ENCODE measurements at places on chromosomes 5 and 9.
A peak's percentile ranks its signal among the peaks of the same experiment; 100 is the strongest.

GRCh38 chr5:74063821-74064220 lies 437.8 kb downstream of the ARHGEF28 start:
- peak; percentile 74 for DNase-seq

DNA sequence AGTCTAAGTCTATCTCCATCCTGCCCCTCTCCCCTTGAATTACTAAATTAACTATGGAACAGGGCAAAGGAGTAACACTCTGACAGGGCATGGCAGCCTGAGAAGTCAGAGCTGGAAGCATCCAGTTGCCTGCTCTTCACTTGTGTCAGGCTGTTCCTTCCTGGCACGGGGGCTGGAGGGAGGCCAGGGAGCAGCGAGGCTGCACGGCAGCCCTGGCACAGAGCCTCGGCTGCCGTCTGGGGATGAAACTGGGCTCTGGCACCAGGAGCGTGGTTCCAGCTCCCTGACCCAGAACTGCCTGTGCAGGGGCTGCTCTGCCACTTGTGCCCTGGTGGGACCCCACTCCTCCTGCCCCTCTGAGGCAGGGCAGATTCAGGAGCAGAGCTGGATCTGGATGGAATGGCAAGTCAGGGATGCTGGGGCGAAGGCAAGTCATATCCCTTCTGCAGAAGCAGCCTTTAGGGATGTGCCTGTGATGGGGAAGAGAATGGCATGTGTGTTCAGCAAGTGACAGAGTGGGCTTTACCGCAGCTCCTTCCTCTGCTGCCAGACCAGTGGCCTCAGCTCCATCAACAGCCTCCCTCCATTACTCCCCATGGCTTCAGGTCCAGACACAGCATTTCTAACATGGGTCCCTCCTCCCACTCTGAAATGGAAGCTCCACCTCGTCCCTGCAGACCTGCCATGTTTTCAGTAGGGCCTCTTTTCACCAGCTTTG lies 42.2 kb upstream of the PDE8B start:
- DNase-seq: no peak

- DNase-seq: no peak
These were observed 277.1 kb downstream of the NR3C1 start for GRCh38 chr5:143126174-143127019.

GRCh38 chr9:95224376-95225019 lies 93.0 kb downstream of the FANCC start:
- DNase-seq: no peak

GRCh38 chr9:13332571-13332970 lies 53.1 kb upstream of the MPDZ start:
- DNase-seq: no peak

GRCh38 chr5:163387589-163388343 lies 49.6 kb upstream of the CCNG1 start:
- DNase-seq: no peak

DNA sequence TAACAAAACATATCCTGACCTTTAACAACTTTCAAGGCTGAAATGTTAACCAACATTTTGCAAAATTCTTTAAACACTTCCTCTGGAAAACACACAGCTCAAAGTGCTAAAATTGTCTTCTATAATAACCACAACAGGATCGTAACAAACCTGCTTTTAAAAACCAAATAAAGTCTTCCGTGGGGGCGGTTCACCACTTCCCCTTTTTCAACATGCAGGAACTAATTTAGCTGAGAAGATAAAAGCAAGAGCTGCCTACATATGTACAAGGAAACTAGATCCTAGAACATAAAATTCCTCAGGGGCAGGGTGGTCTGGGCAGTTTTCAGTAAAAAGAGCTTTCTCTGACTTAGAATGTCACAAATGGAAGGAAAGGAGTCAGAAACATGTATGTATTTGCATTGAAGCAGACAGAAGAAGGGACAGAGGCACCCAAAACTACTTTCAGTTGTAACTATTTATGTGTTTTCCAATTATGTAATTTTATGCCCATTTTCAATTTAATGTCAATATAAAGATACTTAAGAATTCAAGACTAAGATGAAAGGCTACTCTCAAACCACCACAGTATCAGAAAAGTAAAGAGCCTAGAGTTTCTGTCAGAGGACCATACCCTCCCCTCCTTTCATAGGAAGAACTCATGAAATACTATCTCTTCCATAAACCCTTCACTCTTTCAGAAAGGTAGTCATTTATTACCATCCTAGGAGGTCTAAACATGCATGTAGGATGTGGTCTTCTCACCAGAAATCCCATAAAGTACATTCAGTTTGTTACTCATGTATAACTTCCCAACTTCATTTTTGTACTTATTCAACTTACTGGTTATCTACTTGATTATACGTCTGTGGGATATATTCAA lies 185.9 kb upstream of the RASA1 start:
- no peak for DNase-seq

- DNase-seq: no peak
These were observed 1.1 kb downstream of the MAMDC2 start for GRCh38 chr9:70044490-70045307.

DNA sequence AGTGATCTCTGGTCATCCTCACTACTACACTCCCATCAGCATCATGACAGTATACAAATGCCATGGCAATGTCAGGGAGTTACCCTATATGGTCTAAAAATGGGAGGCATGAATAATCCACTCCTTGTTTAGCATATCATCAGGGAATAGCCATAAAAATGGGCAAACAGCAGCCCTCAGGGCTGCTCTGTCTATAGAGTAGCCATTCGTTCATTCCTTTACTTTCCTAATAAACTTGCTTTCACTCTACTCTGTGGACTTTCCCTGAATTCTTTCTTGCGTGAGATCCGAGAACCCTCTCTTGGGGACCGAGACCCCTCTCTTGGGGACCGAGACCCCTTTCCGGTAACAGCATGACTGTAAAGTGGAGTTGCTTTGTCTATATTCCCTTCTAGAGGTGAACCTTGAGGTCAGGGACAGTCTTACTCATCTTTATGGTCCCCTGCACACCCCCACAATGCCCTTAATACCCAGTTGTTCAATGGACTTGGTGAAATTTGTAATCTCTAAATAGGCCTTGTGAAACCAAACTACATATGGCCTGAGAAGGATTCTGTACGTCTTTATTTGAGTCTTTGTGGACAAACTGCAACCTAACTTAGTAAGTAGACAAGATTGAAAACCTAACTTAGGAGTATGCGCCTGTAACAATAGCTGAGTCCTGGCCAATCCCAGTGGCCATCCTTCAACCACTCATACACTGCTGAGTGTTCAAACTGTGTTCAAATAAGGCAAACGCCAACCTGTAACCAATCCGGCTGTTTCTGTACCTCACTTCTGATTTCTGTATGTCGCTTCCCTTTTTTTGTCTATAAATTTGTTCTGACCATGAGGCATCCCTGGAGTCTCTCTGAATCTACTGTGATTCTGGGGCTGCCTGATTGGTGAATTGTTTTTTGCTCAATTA lies 32.3 kb upstream of the UBTD2 start:
- DNase-seq: no peak

DNA sequence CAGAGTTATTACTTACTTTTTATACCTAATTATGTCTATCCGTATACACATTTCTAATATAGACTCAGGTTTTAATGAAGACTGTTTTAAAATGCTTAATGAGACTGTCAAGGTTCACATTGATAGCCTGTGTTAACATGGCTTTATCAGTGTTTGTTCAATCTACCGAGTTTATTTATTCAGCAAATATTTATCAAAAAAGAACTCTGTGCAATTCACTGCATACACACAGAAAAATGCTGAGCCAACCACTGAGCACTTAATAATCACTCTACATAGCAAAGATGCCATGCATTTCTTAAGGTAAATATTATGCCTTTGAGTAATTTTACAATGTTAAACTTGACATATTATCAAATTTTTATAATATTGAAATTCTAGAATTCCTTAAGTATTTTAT lies 428.2 kb downstream of the ANXA1 start:
- DNase-seq: no peak

DNA sequence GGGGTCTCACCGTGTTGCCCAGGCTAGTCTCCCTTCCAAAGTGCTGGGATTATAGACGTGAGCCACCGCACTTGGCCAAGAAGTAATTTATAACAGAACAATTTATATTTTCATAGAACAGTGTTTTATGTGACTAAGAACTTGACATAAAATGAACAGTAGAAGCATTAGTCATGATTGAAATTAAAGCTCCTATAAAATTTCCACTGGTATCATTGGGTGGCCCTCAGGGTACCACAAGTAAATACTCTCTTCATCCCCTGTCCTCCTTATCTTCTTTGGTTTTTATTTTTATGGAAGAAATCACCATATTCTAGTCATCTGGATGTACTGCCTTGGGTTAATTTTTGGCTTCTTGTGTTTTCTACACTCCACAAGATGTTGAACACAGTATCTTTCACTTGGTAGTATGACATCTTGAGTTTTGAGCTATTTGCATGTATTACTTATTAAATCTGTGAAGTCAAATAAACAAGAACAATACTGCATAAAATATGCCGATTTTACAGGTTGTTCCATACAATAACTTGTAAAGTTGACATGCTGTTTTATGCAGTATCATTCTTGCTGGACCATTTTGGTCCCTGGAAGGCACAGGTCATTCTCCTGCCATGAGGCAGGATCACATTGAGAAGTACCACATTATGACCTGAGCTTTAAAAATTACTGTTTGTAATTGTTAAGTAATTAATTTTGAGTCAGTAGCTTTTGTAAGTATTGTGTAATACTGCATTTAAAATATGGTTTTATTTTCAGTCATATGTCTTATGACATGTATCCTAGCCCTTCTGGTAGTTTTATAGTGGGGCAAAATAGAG lies 24.4 kb downstream of the LMNB1 start:
- no peak for DNase-seq

GRCh38 chr9:107751567-107752210 lies 262.1 kb upstream of the KLF4 start:
- no peak for DNase-seq

DNA sequence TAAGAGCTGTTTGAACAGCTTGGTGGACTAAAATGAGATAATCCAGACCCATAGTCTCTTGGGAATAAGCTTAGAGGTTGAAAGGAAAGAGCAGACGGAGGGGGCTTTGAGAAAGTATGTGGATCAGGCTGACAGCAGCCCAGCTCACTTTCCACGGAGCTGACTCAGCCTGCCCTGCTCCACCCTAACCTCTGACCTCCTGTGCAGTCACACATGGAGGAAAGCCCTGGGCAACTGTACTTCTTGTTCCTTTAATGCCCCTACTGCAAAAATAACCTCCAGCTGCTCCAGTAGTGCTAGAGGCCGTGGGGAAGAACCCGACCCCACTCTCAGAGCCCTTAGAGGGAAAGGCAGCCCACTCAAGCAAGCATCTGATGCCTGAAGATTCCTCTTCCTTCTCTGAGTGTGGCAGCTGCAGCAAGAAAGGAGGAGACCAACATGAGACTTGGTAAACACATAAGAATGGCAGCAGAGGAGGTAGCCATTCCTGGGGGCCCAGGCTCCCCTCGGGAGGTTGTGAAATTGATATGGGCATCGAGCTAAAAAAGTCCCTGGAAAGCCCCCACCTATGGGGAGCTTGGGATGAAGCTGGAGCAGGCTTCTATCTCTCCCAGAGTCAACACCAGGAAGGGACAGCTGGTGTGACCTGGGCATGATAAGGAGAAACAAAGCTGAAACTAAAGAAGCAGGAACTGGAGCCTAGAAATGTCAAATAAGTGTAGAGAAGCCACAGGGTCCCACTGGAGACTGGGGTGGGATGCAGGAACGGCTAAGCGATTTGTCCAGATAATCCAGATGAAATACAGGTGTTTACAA lies 204.3 kb downstream of the PIK3R1 start:
- DNase-seq: peak; percentile 21

GRCh38 chr5:73061593-73061992 lies 58.8 kb upstream of the TMEM171 start:
- DNase-seq: no peak

DNA sequence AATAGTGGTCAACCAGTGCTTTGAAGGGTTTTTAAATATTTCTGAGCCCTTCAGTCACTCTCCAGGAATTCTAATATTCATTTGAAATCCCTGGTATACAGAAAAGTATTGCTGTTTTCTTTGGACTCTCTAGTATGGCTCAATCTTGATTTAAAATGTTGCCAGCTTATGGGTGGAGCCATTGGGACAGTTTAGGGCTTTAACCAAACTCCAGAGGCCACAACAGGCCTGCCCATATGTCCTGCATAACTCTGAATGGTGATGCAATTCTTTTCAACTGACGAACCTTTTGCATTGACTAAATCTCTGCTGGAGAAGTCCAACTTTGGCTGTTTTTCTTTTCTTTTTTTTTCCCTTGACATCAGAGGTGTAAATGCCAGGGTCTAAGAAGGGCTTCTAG lies 10.3 kb upstream of the ANKHD1 start:
- DNase-seq: no peak

- no peak for DNase-seq
These were observed 248.2 kb downstream of the EFNA5 start for GRCh38 chr5:107422494-107422893.

- no peak for DNase-seq
These were observed 851 bp upstream of the EEIG1 start for GRCh38 chr9:127981559-127982121.

DNA sequence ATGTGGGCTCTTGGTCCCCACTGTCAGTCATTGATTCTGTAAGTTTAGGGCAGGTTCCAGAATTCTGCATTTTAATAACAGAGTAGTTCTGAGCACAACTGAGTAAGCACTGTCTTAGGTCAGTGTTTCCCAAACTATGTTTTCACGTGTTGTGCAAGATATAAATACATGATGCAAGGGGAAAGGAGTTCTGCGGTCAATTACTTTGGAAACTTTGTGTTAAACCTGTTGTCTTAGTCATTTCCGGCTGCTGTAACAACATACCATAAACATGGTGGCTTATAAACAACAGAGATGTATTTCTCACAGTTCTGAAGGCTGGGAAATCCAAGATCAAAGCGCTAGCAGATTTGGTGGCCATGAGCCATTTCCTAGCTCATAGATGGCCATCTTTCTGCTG lies 69.8 kb downstream of the EQTN start:
- no peak for DNase-seq

- no peak for DNase-seq
These were observed 206.6 kb upstream of the IER5L start for GRCh38 chr9:129384491-129385210.

DNA sequence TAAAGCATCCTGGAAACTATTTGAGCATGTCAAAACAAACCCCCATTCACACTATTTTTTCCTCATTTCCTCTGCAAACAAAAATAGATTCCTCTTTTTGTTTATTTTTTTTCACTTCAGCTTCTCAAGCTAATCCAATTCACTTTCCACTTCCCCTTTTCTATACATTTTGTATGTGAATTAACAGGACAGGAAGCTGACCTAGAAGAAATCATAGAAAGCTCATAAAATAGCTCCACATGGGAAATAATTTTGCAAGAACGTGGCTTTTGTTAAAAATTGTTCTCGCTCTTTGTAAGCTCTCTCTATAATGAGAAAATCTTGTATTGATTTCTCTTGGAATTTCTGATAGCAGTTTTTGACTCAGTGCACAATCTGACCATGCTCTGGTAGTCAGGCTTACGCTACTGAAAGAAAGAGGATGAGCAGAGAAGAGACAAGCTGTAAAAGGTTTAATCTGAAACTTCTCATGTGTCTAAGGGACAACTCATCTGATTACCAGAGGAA lies 215.8 kb downstream of the ADAMTS12 start:
- no peak for DNase-seq

GRCh38 chr5:179209359-179210150 lies 135.7 kb downstream of the ADAMTS2 start:
- peak; percentile 9 for DNase-seq

GRCh38 chr9:22389271-22389670 lies 57.4 kb upstream of the DMRTA1 start:
- DNase-seq: no peak

- no peak for DNase-seq
These were observed 13.1 kb upstream of the CEMIP2 start for GRCh38 chr9:71781391-71781790.

- DNase-seq: no peak
These were observed 12.2 kb upstream of the ELL2 start for GRCh38 chr5:95973793-95974325.

GRCh38 chr9:91416096-91416712 lies 7.4 kb downstream of the NFIL3 start:
- DNase-seq: no peak
